Left colon (tissue), 2 donors: ENCODE measurements at places on chromosomes 16 and 17.

GRCh38 chr17:39765766-39766165 is 28.0 kb downstream of the GRB7 start:
- no peak for DNase-seq

GRCh38 chr17:78267253-78268073 is 36.0 kb downstream of the TMEM235 start:
- DNase-seq: no peak

DNA sequence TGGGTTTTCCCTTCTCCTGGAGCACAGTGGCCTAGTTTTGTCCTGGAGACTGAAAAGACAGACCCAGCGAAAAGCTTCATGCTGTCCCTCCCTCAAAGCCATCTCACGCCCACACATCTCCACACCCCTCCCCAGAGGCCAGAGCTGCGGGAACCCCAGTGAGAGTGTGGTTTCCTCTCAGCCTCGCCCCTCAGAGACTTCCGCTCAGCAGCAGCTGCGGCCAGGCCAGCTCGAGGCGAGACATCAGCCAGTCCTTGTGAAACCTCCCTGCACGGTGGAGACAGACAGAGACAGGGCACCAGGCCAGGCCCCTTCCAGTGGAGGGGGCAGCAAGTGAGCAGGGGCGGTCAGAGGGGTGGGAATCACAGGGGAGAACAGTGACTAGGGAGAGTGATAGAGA is 77.0 kb upstream of the TNRC6C start:
- peak; percentile 79 for DNase-seq

DNA sequence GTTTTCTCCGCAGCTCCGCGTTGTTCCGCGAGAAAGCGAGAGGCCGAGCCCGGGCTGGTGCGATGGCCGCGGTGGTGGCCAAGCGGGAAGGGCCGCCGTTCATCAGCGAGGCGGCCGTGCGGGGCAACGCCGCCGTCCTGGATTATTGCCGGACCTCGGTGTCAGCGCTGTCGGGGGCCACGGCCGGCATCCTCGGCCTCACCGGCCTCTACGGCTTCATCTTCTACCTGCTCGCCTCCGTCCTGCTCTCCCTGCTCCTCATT is 404 bp downstream of the EMC6 start:
- no peak for DNase-seq

DNA sequence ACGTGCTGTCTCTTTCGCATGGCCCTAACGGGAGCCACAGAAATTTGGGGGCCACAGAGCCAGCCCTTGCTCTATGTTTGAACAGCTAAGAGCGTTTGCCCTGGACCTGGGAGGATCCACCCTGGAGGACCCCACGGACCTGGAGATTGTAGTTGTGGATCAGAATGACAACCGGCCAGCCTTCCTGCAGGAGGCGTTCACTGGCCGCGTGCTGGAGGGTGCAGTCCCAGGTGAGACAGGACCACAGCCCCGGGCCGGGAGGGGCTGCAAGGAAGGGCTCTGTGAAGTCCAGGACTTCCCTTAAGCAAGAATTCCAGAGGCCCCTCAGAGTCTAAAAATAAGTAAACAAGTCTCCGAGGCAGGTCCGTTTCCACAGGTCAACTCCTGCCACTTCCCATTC is 11.9 kb downstream of the CDH15 start:
- DNase-seq: no peak

DNA sequence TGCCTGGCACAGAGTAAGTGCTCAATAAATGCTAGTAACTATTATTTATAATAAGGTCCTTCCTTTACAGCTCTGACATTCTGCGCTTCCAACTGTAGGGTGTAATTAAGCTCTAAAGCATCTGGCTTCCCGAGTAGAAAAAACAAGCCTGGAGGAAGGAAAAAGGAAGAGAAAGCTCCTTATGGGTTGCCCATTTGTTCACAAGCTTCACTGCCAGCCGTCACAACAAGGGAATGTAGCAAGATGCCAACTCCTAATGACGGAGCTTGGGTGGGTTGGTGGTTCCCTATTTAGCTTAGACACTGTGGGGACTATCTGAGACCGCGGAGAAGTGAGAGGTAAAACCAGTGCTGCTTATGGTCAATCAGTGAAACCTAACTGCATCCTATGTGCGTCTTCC is 7.3 kb upstream of the RPRML start:
- no peak for DNase-seq

GRCh38 chr17:67376737-67377487 is at the start of gene PITPNC1:
Gene PITPNC1, plus strand, starts transcription at chr17:67377281.
- DNase-seq: peak; percentile 89

DNA sequence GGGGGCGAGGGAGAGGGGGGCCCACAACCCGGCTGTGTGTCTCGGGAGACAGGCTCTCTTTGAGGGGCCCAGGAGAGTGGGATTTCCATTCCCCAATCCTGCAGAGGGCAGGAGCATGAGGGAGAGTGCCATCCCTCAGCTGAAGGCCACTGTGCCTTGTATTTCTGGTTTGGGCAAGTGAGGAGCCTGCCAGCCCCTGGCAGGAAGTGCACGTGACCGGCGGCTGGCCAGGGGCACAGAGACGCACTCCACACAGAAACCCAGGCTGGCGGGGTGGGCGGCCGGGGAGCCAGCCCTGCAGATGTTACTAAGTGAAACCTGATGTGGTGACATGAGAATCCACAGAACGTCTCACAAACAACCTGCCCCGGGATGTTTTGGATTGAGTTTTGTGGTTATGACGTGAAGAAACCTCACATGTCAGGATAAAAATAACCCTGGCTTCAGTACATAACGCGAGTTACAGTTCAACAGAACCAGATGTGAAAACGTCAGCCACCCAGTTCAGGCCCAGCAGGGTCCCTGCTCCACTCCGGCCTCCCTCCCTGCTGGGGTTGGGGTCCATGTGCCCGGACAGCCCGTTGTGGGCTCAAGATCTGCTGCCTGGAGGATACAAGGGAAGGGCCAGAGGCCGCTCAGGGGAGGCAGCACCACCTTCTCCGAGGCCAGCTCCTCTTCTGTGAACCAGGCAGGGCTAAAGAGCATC is 51.7 kb upstream of the MTSS2 start:
- DNase-seq: peak; percentile 71

- no peak for DNase-seq
These were observed 14.0 kb upstream of the PABPN1L start for GRCh38 chr16:88880226-88881006.

- no peak for DNase-seq
These were observed 15.4 kb downstream of the CLUH start for GRCh38 chr17:2695961-2696760.

DNA sequence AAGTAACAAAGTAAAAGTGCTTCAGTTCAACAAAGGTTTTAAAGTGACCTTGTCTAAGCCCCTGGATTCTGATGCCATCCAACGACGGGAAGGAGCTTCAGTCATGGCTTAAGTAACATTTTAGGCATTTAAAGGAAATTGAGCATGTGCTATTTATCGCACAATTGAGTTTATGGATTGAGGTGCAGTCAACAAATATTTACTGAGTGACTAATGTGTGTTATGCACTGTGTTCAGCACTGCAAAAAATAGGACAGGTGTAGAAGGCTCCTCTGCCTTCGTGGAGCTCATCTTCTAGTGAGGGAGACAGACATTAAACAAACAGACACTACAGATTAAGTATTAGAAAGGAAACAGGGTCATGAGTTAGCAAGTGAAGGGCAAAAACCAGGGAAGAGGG is 12.5 kb downstream of the TMIGD1 start:
- no peak for DNase-seq

DNA sequence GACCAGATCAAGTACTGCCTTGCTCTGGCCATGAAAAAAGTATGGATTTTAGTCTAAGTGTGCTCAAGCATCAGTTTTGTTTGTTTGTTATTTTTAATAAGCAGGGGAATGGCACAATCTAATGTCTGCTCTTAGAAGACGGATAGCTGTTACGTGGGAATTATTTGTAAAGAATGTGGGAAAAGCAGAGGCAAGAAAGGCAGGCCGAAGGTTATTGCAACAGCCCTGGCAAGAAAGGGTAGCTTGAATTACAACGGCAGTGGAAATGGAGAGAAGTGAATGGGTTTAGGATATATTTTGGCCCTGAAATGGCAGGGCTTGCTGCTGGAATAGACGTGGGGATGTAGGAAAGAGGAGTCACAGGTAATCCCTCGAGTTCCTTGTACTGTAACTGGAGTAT is 987 bp upstream of the HASPIN start:
- DNase-seq: no peak

GRCh38 chr17:41974031-41974430 is 7.4 kb downstream of the CNP start:
- no peak for DNase-seq

- no peak for DNase-seq
These were observed 39.3 kb downstream of the ENGASE start for GRCh38 chr17:79113699-79114457.

DNA sequence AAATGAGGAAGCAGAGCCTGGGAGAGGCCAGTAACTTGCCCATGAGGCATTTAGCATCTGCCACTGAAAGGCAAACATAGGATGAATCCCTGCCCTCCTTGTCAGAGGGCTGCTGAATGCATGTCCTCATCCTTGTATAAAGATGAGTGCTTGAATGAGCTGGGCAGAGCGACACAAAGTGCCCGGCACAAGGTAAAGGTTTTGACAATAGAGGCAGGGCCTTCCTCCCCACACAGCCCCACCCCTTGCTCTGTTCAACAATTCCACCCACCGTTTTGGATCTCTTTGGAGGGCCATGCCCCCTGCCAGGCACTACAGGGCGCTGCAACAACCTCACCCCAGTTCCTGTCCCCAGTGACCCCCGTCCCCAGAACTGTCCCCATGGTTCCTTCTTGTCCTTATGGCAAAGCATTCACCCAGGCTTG is 1.4 kb upstream of the KRT19 start:
- DNase-seq: peak; percentile 31

DNA sequence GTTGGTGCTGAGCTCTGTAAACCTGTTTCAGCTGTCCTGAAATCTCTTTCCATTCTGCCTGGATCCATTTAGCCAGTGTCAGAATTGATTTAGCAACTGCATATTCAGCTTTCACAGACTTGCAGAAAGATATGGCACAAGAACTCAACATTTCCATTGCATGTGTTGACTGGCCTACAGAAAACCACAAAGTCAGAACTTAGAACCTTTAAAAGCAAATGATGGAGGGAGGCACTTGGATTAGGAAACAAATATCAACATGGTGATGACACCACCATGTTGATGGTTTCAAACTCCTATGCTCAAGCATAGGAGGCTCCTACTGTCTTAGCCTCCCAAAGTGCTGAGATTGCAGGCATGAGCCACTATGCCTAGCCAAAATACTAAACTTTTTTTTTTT is 52.3 kb upstream of the ARL6IP1 start:
- no peak for DNase-seq

GRCh38 chr16:57791195-57791892 is 10.9 kb downstream of the KIFC3 start:
- no peak for DNase-seq

DNA sequence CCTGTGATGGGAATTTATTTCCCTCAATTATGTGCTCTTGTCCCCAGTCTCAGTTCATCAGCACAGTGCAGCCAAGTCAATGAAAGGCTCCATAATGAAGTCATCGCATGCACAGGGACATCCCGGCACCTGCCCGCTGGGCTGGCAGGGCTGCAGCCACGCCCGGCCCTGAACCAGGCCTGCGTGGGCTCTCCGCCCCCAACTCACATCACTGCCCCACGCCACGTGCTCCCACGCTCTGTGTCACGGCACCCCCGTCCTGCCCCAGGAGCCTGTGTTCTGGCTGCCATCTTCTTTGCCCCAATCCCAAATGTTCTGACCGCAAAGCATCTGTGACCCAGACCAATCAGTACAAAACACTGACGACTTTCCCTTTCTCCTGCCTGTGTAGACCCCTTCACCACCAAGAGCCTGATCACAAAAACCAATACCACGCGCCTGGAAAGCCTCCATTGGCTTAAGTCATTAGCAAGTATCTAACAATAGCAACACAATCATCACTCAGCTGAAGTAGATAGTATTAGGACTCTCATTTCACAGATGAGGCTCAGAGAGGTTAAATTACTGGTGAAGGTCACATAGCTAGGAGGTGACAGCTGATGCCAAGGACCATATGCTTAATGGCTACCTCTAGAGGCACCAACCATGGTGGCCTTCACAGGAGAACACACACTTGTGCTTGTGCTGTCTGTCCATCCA is 202.5 kb downstream of the ZFHX3 start:
- DNase-seq: no peak

DNA sequence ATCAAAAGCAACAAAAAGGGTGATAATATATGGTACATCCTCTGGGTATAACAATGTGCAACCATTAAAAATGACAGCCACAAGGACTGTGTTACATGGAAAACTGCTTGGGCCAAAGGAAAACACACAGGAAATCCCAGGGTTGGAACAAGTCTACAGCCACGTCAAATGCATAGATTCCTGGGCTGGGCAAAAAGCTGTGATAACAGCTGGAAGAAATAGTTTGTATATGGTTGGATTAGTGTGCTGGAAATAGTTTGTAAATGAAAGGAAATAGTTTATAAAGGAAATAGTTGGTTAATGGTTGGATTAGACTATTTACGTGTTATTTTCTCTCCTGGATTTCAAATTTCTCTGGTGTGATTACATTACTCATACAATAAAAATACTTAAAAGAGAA is 2.6 kb downstream of the HSD17B2 start:
- DNase-seq: no peak

GRCh38 chr16:1580256-1580655 is 31.6 kb downstream of the IFT140 start:
- peak; percentile 35 for DNase-seq

DNA sequence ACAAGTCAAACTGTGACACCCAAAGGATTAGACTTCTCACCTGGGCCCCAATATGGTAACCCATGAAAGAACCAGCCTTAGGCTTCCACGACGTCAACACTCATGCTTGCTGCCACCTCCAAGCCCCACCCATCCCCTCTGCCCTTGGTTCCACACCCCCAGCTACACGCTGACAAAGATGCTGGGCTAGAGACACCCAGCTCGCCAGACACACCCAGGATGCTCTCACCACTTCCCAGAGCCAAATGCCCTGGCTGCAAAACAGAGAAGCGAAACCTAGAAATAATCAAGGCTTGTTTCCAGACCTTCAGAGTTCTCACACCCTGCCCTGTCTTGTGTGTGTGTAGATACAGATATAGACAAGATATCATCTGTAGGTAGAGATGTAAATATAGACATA is 26.0 kb upstream of the ADCY9 start:
- DNase-seq: no peak

DNA sequence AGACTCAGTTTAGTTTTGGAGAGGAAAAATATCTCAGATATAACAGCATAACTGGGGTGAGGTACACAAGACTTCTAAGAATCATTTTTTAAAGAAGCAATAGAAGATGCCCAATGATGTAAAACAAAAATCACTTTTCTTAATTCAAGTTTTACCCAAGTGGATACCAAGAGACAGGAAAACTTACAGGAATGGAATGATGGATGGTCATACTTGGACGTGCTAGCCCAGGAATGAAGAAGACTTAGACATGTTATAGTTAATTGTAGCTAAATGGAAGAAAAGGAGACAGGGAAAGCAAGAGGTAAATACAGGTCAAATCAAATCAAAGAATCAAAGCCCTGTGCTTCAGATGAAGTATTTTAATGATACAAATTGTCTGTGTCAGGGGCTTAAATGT is 312.7 kb upstream of the KCNJ16 start:
- no peak for DNase-seq

GRCh38 chr16:29820271-29820701 is at the start of gene MVP:
Gene MVP, plus strand, starts transcription at chr16:29820462. Its CDS starts 10,088 bp downstream, at chr16:29830550.
- peak; percentile 85 for DNase-seq
